ENCODE measurements at places on chromosomes 2 and 18.

DNA sequence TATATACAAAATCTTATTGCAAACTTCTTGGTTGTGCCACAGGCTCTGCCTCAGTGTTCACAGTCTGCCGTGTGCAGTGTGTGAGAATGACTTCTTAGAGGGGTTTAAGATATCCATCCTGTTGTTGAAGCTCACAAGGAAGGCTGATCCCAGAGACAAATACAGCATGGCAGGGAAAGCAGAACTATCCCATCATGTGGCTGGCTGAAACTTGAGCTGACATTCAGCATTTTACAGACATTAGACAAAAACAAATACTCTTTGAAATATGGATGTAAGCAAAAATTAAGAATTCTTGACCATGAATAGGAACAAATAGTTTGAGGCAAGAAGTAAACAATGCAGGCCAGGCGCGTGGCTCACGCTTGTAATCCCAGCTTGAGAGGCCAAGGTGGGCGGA, 12.9 kb upstream of the PUM2 start:
- no peak for DNase-seq

- no peak for DNase-seq
Observed at GRCh38 chr2:11899264-11899818, 152.9 kb downstream of the LPIN1 start.

DNA sequence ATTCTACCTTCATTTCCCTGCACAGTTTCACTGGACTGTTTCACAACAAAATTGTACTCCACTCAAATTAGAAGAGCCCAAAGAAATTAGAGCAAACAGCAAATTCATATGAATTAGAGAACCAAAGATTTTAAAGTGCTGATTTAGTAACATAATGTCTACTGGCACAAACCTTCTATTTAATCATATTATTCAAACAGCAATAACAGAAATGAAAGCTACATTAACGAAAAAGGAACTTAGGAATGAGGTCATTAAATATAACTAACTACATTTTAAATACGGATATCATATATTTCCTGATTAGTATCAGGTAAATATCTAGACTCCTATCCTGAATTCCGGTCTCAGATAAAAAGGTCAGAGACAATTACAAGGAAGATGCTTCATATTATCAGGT, 5.1 kb downstream of the C18orf32 start:
- no peak for DNase-seq

GRCh38 chr2:189466656-189467055, 25.4 kb downstream of the WDR75 start:
- DNase-seq = no peak

- no peak for DNase-seq
Observed at GRCh38 chr18:45197526-45197970, 417.7 kb upstream of the SLC14A2 start.

GRCh38 chr2:8456151-8457091, 225.4 kb upstream of the ID2 start:
- peak; percentile 67 for DNase-seq

DNA sequence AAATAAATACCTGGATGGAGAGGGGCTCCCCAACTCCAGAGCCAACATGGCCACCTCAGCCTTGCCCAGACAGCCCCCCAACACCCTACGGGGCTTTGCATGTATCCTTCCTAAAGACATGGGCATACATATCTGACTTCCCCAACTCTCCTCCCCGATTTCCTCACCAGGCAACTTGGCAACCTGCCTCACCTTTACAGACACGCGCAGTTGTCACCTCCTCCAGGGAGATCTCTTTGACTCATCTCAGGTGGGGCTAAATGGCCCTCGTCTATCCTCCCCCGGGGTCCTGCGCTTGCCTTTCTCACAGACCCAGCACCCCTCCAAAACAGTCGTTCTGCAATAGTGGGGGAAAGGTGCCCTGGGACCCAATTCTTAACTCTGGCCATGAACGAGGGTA, 10.6 kb upstream of the BIN1 start:
- no peak for DNase-seq

- no peak for DNase-seq
Observed at GRCh38 chr2:7400628-7401027, 483.4 kb downstream of the RNF144A start.

DNA sequence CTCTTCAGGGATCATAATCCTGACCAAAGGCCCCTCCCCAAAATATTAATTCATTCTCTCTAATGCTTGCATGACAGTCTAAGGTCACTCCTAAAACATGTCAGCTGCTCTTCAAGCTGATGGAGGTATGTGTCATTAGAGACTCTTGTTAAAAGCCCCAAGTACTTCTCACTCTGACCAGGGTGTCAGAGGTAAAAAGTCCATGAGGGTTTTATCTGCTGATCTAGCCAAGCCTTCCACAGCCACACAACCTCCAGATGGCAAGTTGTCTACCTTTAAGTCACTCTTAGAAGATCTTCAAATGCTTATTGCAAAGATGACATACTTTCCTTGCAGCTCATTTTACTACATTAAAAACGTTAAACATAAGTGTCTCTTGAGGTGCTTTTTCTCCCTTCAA, 83.6 kb upstream of the ETAA1 start:
- DNase-seq = no peak

GRCh38 chr2:120972286-120972685, 236.6 kb downstream of the GLI2 start:
- DNase-seq = no peak

- DNase-seq = no peak
Observed at GRCh38 chr2:51350100-51350499, 318.2 kb upstream of the NRXN1 start.

GRCh38 chr2:232973796-232974195, 39.3 kb downstream of the NGEF start:
- DNase-seq = no peak

DNA sequence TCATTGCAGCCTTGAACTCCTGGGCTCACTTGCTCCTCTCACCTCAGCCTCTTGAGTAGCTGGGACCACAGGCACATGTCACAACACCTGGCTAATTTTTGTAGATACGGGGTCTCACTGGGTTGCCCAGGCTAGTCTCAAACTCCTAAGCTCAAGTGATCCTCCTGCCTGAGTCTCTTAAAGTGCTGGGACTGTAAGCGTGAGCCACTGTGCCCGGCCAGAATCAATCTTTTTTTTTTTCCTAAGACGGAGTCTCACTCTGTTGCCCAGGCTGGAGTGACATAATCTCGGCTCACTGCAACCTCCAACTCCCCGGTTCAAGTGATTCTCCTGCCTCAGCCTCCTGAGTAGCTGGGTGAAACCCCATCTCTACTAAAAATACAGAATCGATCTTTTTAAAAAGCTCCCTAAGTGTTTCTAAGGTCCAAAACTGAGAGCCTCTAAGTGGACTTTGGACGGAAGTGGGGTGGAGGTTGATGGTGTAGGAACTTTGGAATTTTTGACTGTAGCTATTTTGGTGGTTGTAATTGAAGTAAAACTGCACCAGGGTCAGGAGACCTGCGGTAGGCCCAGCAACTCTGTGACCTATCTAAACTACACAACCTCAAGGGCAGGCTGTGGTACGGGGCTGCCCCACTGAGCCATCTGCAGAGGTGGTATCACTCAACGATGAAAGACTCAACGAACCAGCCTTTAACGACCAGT, 82.9 kb downstream of the POLR1A start:
- no peak for DNase-seq

- no peak for DNase-seq
Observed at GRCh38 chr2:157508676-157509075, 64.8 kb upstream of the CYTIP start.

GRCh38 chr2:29520001-29520400, 401.4 kb downstream of the ALK start:
- no peak for DNase-seq

DNA sequence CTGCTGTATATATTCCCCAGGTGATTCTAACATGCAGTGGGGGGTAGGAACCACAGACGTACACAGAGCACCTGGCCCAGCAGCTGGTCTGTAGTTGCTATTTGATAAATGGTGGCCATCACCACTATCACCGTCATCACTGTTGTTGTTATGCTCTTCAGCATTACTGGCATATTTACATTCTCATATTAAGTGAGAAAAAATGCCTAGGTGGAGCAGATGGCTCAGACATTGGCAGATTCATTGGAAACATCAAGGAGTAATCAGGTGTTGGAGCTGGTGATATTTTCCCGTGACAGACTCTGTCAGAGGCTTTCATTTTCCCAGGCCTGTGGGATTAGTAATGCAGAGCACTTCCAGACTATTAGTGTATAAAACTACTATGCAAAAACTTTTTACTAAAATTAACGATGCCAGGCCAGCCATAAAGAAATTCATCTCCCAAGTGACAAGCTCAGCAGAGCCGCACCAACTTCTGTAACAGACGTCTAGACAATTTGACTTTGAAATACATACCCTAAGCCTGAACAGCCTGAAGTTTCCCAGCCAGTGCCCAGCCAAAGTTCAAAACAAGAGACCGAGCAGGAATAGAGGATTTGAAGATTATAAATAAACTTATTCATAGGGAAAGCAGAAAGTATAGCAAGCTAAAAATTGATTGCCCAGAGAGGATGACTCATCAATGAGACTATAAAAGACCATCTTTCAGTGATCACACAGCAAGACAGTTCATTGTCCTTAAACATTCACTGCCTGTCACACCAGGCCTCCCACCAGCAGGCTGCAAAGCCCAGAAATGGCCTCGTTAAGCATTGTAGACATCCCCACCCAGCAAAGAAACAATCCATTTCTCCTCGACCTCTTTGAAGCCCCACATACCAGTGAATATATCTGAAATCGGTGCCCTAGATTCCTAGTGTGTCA, 247.4 kb upstream of the CHAC2 start:
- no peak for DNase-seq

GRCh38 chr2:33673937-33674336, 74.8 kb upstream of the FAM98A start:
- no peak for DNase-seq

GRCh38 chr2:43221763-43222474, 4.5 kb downstream of the ZFP36L2 start:
- peak; percentile 60 for DNase-seq

DNA sequence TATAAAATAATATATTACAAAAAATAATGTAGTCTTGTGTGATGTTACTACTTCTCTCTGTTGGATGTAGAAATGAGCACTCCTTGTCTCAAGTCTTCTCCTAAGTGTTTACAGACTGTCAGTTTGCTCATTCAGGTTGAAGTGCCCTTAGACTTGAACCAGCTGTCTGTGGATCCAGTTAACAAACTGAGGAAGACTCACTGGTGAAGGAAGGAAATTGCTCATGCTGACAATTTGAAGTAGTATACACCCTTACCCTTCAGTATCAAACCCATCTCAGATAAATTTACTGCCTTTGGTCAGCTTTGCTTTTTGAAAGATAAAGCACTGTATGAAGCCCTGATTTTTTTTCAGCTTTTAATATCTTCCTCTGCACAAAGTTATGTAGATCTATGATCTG, 854.2 kb upstream of the ZEB2 start:
- DNase-seq = no peak

Data from CD4-positive, alpha-beta T cell treated with Interleukin-6 at 100 ng/mL for 8 hours (primary cell).